Posterior vena cava (tissue), 2 donors: ENCODE measurements at places on chromosomes 12 and 14.
A peak's percentile ranks its signal among the peaks of the same experiment; 100 is the strongest.

DNA sequence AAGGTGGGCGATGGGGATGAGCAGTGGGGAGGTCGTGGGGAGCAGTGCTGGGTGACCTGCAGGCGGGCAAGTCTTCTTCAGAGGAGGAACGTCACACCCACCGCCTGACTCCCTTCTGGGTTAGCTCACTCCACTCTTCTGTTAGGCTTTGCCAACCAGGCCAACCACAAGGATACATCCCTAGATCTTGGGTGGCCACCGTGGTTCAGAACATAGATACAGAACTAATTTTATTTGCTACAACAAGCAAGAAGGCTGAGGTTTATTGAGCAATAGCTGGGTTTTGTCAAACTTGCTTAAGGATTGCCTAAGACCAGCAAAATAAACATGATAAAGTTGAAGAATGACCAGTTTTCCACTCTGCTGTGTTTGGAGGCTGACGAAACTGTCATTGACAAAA lies 109.4 kb downstream of the DACT1 start:
- DNase-seq, result peak; percentile 88

DNA sequence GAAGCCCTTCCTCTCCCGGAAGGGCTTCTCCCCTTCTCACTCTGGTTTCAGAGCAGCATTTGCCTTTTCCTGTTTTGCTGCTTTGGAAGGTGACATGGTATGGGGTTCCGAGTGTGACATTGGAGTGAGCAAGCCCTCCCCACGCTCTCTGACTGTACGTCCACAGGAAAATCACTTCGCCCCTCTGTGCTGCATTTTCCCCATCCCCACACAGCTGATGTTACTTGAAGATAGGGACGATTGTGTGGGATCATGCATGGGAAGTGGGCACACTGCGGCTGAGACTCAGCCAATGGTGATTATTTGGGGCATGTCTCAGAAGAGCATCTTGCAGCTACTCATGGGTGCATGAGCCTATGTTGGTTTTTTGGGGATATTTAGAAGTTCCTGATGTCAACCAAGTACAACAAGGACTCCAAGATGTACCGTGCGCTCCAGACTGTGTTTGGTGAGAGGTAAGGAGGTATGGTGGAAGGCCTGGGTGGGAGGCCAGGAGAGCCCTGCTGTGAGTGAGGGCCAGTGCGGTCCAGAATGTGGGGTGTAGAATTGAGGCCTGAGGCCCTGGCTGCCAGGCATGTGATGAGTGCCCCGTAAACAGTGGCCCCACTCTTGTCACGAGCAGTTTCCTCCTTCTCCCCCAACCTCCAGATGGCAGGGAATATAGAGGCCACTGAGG lies 15.1 kb downstream of the CYP46A1 start:
- DNase-seq, result peak; percentile 53

DNA sequence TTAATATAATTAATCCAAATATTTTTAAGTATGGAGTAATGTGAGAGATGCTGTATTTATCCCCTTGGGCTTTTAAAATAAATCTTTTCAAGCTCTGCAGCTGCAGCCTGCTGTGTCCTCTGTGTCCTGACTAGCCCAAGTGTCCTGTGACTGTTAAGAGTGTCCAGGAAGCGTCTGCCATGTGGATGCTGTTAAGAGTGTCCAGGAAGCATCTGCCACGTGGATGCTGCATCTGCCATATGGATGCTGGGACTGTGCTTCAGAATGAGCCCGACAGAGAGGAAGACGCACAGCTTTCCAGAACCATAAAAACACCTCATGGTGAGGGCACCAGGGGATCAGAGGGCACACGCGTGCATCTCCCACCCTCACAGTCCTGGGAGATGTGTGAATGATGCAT lies 307.2 kb downstream of the ADGRD1 start:
- DNase-seq, result no peak

- DNase-seq, result no peak
These were observed 58.7 kb downstream of the RALGAPA1 start for GRCh38 chr14:35750202-35750904.

DNA sequence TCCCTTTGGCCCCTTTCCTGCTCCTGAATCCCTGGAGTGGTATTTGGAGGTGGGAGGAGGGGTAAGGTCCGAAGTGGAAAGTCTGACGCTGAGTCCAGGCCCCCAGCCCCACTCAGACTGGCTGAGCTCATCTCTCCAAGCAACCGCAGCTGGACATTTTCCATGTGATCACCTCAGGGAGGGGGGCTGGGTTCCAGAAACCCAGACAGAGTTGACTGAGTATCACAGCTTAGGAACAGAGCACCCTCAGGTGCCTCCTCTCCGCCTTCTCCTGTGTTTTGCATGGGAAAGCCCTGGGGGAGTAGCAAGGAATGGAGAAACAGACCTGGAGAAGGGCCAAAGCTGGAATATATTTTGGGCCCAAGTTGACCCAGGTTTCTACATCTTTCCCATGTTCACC lies 8.0 kb upstream of the ITGA5 start:
- peak; percentile 61 for DNase-seq

DNA sequence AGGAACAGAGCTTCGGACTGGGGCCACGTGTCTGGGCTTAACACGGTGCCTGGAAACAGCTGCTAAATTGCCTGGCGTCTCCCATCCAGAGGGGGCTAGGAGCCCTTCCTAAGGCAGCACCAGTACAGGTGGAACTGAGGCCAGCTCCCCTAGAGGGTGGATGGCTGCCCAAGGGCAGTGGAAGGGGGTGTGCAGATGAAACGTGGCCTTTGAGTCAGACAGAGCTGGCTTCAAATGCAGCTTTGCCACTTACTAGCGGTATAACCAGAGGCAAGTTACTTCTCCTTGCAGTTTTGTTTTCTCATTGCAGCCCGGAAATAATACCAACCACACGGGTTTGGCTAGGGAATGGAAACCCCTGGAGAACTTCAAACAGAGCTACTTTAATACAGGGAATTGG lies 59.3 kb upstream of the SLC24A4 start:
- no peak for DNase-seq

- no peak for DNase-seq
These were observed 255.8 kb upstream of the CRY1 start for GRCh38 chr12:107349008-107349747.

GRCh38 chr14:75279763-75280290 lies 1.2 kb downstream of the FOS start:
- DNase-seq, result peak; percentile 92

- no peak for DNase-seq
These were observed 48.0 kb downstream of the AKAP6 start for GRCh38 chr14:32377046-32377646.

- DNase-seq, result no peak
These were observed 66.0 kb downstream of the ANO4 start for GRCh38 chr12:100860611-100861010.

DNA sequence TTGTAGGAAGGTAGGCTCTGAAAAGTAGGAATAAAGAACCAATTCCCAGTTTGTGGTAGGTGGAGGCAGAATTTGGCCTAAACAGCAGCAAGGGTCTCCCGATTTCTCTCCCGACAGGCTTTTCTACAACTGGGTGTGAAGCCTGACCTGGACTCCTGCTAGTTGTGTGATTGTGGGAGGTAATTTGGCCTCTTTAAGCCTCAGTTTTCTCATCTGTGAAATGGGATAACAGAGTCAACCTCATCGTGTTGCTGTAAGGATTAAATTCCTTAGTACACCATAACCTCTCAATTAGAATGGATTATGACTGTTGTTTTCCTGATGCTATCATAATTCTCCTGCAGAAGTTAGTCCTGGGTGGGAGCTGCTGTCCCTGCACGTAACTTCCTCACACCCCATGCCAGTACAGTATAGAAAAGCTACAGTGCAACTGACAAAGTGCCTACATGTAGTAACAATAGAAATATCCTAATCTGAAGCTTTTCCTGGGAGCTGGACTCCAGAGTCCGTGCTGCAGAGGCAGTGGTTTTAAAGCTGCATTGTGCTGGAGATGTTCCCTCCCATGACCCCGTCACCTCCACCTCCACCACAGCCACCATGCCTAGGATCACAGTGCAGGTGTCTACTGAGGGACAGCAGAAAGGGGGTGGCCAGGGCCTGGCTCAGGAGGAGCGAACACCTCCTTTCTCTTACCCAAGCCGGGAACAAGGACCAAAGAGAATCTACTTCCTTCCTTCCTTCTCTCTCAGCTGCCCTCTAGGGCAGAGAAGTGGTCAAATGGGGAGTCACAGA lies 76.5 kb downstream of the FBXL14 start:
- DNase-seq, result no peak

GRCh38 chr12:49086116-49086515 lies 8.5 kb downstream of the DHH start:
- no peak for DNase-seq

- DNase-seq, result no peak
These were observed 30.4 kb downstream of the CCDC92 start for GRCh38 chr12:123942238-123942653.

GRCh38 chr14:59481407-59481806 lies 2.8 kb downstream of the L3HYPDH start:
- DNase-seq, result no peak

GRCh38 chr14:22502007-22502406 lies 87.0 kb downstream of the DAD1 start:
- DNase-seq, result peak; percentile 82

DNA sequence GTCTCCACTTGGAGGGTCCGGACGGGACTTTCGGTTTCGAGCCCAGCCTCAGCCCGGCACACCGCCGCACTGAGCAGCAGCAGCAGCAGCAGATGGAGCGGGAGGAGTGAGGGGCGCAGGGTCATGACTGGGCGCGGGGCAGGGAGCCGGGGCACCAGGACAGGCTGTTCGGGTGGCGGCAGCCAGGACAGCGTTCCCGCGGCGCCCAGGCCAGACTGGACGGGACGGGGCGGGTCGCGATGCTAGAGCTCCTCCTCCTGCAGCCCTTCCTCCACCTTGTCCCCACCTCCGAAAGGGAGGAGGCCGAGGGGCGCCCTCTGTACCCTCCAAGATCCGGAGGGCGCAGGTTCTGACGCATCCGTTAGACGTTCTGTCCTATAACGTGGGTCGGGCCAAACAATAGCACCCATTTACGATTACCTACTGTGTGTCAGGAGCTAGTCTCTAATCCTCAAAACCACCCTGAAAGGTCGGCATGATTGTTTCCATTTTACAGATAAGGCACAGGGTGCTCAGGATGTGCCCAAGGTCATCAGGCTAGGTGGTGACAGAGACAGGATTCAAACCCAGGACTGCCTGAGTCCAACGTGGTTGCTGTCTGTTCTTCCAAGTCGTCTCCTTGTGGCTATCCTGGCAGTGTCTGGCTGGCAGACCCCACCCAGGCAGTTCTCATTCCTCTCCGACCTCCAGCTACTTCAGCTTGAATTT lies at the start of gene FKBP11:
Gene FKBP11, minus strand, starts transcription at position 189 of the 708 bp plus-strand sequence. Its CDS starts 64 bp downstream, at position 125.
- DNase-seq, result peak; percentile 91

- no peak for DNase-seq
These were observed 9.4 kb downstream of the CCDC184 start for GRCh38 chr12:48192861-48193260.

DNA sequence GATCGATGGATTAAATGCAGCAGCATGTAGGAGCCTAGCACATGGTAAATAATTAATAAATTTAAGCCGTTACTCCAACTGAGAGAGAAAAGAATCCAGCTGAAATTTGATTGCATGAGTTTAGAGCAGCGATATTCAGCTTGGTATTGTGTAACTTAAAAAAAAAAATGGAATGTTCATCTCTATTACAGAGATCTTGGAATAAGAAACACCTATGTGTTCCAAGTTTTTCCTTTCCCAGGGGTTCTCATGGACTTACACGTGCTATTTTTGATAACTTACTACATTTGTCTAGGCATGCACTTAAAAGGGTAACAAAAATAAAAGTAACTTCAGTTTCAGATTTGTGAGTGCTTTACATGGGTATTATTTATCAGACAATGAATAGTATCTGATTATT lies 122.8 kb downstream of the RASSF9 start:
- DNase-seq, result no peak

- DNase-seq, result no peak
These were observed 404.6 kb downstream of the MED13L start for GRCh38 chr12:115872919-115873357.

DNA sequence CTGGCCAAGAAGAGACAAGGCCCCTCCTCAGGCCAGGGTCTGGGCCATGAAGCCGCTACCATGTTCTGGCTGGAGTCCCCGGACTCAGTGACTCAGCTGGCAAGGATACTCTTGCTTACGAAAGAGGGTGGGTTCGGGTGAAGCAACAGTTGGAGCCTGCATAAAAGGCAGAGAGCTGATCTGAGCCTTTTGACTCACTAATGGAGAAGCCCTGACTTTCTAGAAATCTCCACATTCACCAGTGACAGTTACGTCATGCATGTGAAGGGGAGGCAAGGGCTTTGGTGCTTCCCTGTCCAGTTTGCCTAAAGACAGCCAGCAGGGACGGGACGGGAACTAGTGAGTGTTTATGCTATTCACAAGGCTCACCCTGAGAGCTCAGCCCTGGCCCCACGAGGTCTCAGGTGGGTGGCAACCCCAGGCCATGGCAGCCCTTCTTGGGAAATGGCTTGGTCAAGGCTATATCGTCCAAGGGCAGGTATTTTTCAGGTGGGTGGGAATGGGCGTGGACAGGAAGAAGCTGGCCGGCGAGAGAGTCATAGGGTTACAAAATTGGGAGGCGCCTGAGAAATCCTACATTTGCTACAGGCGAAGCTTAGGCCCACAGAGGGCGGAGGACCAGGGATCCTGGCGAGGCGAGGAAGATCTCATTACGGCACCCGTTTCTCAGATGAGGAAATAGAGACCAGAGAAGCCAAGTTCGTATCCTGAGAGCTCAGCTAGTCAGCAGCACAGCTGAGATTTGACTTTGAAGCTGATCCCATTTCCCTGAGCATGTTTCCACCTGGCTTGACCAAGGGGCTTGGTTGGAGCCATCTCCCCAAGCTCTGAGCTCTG lies 314.6 kb downstream of the BCL11B start:
- peak; percentile 89 for DNase-seq

DNA sequence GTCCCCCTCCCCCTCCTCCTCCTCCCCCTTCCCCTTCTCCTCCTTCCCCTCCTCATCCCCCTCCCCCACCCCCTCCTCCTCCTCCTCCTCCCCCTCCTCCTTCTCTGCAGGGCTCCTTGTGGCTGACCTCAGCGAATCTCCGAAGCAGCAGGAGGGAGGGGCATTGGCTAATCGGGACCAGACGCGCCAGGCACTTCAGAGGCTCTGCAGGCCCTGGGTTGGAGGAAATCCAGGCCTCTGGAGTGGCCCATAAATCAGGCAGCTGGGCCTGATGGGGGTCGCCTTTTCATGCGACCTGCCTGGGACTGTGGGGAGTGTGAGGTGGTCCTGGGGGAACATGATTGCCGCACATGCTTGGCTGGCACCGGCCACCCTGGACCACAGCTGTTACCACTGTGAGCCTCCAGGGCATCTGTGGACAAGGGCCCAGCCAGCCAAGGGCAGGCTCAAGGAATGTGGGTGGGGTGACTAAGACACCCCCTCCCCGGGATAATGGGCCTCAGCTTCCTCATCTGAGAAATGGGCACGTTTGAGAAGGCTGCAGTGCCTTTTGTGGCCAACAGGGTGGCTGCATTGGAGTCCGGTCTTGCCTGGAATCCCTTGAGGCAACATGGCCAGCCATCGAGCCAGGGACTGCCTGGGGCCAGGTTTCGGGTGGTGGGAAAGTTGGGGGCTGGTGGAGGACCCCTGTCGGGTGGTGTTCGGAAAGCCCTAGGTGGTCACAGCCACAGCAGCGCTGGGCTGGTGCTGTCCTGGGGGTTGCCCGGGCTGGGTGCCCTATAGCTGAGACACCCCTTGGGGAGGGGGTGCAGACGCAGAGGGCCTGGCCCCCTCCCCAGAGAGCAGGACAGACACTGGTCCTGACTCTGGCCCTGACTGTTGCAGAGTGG lies 12.0 kb downstream of the KIF26A start:
- no peak for DNase-seq
